ENCODE measurements at places on chromosomes 12 and 14.

- no peak for DNase-seq
Measured at GRCh38 chr12:84397263-84397662, 515.3 kb downstream of the SLC6A15 start.

- DNase-seq: no peak
Measured at GRCh38 chr12:110739894-110740293, 2.8 kb downstream of the PPP1CC start.

- no peak for DNase-seq
Measured at GRCh38 chr14:72290241-72290640, 358.0 kb downstream of the RGS6 start.

DNA sequence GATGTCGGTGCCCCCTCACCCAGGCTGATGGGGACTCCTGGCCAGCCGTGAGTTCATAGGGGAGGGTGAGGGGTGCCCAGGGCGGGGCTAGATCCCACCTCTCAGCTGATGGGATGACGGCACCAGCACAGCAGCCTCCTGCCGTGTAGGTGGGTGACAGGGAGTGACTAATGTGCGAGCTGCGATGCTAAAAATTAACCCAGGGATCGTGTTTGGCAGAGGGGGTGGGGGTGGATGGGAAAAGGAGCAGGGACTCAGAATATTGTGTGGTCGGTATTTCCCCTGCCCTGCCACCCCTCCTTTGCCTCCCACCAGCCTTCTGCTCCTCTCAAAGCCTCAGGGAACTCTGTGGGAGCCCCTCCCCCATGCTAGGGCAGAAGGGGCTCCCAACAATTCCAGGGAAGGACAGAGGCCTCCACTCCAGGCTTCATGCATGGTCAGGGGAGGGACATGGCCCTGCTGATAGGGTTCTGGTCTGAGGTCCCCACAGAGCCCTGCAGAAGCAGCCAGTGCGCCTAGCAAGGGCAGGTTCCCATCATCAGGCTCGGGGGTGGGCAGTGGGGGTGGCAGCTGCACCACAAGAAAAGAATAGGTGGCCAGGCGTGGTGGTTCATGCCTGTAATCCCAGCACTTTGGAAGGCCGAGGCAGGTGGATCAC lies 12.5 kb downstream of the TAMALIN start:
- DNase-seq: no peak

- no peak for DNase-seq
Measured at GRCh38 chr14:65949711-65950516, 536.3 kb upstream of the CCDC196 start.

- no peak for DNase-seq
Measured at GRCh38 chr12:104136577-104136976, 1.4 kb downstream of the NFYB start.

- DNase-seq: no peak
Measured at GRCh38 chr12:24860546-24860945, 88.4 kb downstream of the BCAT1 start.

DNA sequence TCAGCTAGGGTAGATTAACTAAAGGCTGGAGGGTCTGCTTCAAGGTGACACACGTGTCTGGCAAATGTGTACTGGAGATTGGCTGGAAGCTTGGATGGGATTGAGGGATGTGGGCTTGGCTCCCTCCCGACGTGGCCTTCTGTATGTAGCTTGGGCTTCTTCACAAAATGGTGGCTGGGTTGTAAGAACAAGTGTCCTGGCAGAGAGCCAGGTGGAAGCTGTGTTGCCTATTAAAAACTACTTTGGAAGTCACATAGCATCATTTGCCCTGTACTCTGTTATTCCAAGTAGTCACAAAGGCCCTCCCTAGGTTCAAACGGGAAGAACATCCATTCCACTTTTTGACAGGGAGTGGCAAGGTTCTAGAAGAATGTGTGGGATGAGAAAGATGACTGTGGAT lies 174.1 kb upstream of the PRICKLE1 start:
- no peak for DNase-seq

DNA sequence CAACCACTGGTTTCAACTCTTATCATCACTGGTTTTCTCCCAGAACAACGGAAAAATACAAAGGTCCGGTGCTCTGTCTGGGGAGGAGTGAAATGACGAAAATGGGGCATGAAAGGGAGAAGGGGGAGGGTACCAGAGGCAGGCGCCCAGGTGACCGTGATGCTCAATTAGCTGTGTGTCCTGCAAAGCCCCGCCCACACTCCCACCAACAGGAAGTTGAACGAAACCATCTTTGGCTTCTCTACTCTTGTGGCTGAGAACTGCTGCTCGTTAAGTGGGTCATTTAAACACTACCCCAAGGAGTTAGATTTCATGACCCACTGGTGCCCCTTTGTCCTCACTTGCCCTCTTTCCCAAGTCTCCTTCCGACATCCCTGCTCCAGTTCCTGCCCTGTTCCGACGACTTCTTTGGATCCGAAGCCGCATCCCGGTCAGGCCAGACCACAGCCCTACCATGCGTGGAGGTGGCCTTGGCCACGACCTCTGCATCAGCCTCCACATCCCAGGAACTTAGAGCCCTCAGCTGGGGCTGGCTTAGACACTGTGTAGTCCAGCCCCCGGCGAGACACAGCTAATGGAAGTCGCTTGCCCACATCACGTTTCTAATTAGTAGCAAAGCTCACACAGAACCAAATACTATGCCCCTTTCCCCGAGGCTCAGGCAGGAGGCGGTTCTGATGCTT lies 11.4 kb upstream of the LRTM2 start:
- DNase-seq: no peak

- DNase-seq: no peak
Measured at GRCh38 chr12:26798023-26798422, 35.0 kb downstream of the ITPR2 start.

- DNase-seq: no peak
Measured at GRCh38 chr12:91239481-91239880, 56.9 kb upstream of the DCN start.

DNA sequence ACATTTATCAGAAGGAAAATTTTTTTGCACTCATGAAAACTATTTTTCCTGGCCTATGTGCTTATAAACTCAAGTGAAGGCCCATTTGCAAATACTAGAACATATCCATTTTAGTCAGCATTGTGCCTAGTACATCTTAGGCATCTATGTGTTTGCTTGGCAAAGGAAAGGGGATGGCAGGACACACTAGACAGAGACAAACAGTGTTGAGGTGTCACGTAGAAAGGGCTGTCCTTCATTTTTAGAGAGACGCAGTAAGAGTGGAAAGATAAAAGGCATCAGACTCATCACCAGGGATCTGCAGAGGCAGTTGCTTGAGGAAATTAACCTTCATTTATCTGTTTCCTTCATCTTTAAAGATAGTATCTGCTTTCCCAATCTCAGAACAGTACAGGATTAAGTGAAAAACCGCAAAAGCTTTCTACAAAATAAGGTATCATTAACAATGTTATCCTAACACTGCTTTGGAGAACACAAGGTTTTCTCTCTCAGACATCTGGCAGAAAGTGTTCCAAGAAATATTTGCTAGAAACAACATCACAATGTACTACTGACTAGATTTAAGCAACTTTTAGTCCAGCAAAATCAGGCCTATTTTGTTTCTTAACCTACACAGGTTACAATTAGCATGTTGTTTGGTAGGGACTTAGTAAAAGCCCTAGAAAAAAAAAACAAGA lies 2.0 kb downstream of the YBX3 start:
- no peak for DNase-seq

DNA sequence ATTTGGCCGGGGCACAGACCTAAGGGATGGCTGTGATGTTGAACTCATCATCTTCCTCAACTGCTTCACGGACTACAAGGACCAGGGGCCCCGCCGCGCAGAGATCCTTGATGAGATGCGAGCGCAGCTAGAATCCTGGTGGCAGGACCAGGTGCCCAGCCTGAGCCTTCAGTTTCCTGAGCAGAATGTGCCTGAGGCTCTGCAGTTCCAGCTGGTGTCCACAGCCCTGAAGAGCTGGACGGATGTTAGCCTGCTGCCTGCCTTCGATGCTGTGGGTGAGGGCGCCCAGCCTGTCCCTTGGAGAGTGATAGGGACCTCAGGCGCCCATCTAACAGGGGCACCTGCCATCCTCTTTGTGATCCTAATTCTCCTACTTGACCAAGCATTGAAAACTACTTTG lies 12.4 kb downstream of the OAS3 start:
- no peak for DNase-seq

- DNase-seq: no peak
Measured at GRCh38 chr14:36449903-36450302, 70.1 kb downstream of the NKX2-1 start.

GRCh38 chr14:23861666-23862065 lies 91.9 kb upstream of the DHRS4 start:
- no peak for DNase-seq

DNA sequence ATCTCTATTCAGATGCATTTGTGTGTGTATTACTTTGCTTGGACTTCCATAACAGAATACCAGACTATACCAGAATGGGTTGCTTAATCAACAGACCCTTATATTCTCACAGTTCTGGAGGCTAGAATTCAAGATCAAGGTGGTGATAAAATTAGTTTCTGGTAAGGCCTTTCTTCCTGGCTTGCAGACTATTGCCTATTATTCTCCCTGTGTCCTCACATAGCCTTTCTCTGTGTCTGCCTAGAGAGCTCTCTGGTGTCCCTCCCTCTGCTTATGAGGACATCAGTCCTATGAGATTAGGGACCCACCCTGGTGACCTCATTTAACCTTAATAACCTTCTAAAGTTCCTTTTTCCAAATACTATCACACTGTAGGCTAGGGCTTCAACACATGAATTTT lies 106.0 kb downstream of the FAR2 start:
- no peak for DNase-seq

- DNase-seq: no peak
Measured at GRCh38 chr12:19485240-19485639, 45.9 kb downstream of the AEBP2 start.

- DNase-seq: no peak
Measured at GRCh38 chr14:51516706-51517395, 134.9 kb upstream of the FRMD6 start.

- DNase-seq: no peak
Measured at GRCh38 chr14:51707327-51707726, 55.6 kb downstream of the FRMD6 start.

DNA sequence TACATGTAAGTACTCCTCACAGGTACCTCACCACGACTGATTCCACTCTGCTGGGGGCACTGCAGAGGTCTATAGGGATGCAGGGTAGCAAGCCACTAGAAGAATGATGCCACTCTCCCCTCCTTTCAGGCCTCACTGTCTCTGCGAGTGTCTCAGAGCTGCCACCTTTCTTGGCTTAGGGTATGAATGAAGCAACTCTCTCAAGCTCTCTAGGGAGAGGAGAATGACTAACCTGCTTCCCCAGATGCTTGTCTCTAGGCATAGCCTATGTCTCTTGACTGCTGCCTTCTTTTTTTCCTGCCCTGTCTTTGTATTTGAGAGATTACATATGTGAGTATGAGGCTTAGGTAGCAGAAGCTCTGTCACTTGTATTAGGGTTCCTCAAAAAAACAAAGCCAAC lies 566.5 kb upstream of the ATP2B1 start:
- no peak for DNase-seq

DNA sequence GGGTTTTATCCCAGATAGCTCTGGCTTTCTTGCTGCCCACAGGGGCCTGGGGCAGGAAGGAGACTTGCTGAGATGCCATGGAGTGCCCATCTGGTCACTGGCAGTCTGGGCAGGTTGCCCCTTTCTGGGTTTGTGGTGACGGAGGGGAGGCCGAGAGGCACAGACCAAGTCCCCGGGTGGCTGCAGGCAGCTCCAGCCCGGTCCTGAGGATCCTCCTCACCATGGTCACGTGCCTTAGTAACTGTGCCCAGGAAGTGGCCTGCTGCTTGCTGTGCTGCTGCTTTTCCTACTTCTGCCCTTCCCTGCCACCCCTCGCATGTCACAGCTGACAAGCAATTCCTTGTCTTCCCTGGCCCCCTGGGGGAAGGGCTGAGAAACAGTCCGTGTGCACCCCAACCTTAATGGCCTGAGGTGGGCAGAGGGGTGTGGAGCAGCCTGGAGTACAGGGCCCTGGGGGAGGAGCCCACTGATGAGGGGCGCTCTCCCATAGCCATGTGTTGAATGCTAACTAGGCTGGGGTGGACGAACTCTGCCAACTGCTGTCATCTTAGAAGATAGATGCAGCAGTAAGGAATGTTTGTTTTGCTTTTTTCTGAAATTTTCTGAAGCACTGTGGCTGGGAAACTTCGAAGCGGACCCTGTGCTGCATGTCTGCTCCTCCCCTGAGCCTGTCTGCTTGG lies 54.9 kb upstream of the SRSF5 start:
- DNase-seq: no peak

GRCh38 chr14:93040982-93041381 lies 74.7 kb downstream of the ITPK1 start:
- DNase-seq: no peak

- DNase-seq: no peak
Measured at GRCh38 chr12:71474791-71475190, 35.2 kb downstream of the LGR5 start.

- no peak for DNase-seq
Measured at GRCh38 chr12:15629108-15629507, 160.1 kb downstream of the EPS8 start.

GRCh38 chr12:113062502-113063395 lies 6.2 kb downstream of the DTX1 start:
- no peak for DNase-seq

- DNase-seq: no peak
Measured at GRCh38 chr12:52956987-52957386, 8.1 kb downstream of the KRT18 start.

GRCh38 chr12:80838708-80839107 lies 99.0 kb downstream of the LIN7A start:
- no peak for DNase-seq

GRCh38 chr14:63890553-63890952 lies 37.7 kb downstream of the SYNE2 start:
- no peak for DNase-seq

DNA sequence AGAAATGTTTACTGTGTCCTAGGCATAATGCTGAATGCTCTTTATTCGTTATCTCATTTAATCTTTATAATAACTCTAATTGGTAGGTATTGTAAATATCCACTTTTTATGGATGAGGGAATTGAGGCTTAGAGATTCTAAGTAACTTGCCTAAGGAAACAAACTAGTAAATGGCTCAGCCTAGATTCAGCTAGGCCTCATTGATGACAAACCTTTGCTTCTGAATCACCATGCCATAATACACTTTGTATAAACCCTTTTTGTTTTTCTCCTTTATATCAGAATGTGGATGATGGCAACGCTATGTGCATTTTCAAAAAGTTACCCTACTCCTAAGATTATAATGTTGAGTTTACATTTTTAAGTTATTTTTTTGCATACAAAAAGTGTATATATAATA lies 34.0 kb downstream of the MNAT1 start:
- no peak for DNase-seq

GRCh38 chr12:56158926-56159461 lies 835 bp downstream of the MYL6 start:
- DNase-seq: no peak

DNA sequence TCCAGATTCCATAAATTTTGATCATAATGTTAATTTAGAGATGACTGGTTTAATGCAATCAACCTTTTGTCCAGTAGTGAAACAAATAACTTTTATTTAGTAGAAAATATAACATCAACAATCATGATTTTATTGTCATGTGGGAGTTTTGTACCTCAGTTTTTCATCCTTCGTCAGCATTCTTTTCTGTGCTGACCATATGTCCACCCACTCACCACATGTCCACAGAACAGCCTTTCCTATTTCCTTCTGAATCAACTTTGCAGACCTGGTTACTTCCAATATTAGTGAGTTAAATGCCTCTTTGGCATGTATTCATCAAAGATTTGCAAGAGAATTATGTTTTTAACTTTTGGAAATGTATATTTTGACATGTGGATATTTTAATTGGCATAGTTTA lies 36.8 kb upstream of the CNTN1 start:
- DNase-seq: no peak

GRCh38 chr14:73795466-73795865 lies 56.2 kb upstream of the PTGR2 start:
- no peak for DNase-seq

- no peak for DNase-seq
Measured at GRCh38 chr12:19456176-19456575, 16.9 kb downstream of the AEBP2 start.

All from stimulated activated CD4-positive, alpha-beta T cell treated with anti-CD3 and anti-CD28 coated beads, TNF-alpha, amount 100 ng/mL, for 1 hour (primary cell).